Progenitor cell of endocrine pancreas (in vitro differentiated cells): ENCODE measurements at places on chromosomes 16 and 17. TPM values are rescaled to one million over a fixed set of nuclear protein-coding genes. Genes with fewer than 3 reads are reported as not detected.

- H3K4me1 ChIP-seq, result peaks cover 33% of the 10 kb centered on the region
- H3K27ac ChIP-seq, result no peak overlapping the region
- no peaks in the 10 kb centered on the region for H3K27me3 ChIP-seq
- peaks cover 1% of the 10 kb centered on the region for H3K36me3 ChIP-seq
- no peak for DNase-seq
- H3K4me3 ChIP-seq, result no peak overlapping the region
Measured at GRCh38 chr17:82878527-82878926, 38.7 kb upstream of the ZNF750 start.

Gene HSPB9
- total RNA-seq, result 0.16 TPM in 1 of 2 replicates, not detected in the other

- no peak for DNase-seq
- peaks cover 51% of the 10 kb centered on the region for H3K4me1 ChIP-seq
- no peak overlapping the region for H3K4me3 ChIP-seq
- no peaks in the 10 kb centered on the region for H3K36me3 ChIP-seq
- peak overlapping the region; percentile 29 for H3K27ac ChIP-seq
Measured at GRCh38 chr16:85524630-85525419, 88.3 kb upstream of the GSE1 start.

DNA sequence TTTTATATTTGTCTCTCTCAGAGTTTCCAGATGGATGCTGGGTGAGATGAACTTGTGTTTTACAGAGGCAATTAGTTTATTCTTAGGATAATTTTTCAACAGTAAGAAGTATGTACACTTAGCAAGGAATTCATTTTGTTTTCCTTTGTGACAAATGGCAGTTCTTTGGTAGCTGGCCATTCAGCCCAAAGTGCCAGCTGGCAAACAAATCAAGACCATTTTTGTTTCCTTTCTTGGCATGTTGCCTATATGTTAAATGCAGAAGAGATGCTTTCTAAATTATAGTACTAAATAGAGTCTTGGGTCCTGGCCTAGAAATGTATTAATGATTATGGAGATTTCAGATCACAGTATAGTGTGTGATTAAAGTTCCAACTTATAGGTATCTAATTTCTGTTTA lies 337.1 kb downstream of the CNTNAP4 start:
- no peak overlapping the region for H3K4me3 ChIP-seq
- no peak for DNase-seq
- H3K36me3 ChIP-seq, result no peaks in the 10 kb centered on the region
- no peak overlapping the region for H3K27ac ChIP-seq

DNA sequence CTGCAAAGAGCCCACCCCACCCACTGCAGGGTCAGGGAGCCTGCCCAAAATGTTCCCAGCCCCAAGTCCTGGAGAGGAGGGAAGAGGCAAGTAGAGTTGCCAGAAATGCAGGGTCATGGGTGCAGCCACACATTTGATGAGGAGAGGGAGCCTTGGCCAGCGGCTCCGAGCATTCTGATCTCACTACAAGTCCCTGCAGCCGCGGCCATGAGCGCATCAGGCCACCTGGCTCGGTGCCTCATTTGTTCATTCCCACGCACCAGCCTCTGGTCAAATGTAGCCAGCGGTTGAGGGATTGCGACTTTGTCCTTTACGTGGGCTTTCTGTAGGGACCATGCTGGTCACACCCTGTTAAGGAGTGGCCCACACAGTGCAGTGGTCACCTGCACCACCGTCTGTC lies 48.7 kb downstream of the PGS1 start:
- H3K27me3 ChIP-seq, result no peaks in the 10 kb centered on the region
- peaks cover 19% of the 10 kb centered on the region for H3K36me3 ChIP-seq
- no peak overlapping the region for H3K4me3 ChIP-seq
- H3K4me1 ChIP-seq, result peaks cover 5% of the 10 kb centered on the region
- DNase-seq, result no peak

Gene PLLP
- total RNA-seq, result 1.6 and 2.9 TPM in 2 replicates

GRCh38 chr16:20260215-20261009 lies 66.9 kb downstream of the GP2 start:
- no peak overlapping the region for H3K27ac ChIP-seq
- H3K27me3 ChIP-seq, result peaks cover 27% of the 10 kb centered on the region
- H3K4me3 ChIP-seq, result no peak overlapping the region
- DNase-seq, result no peak
- H3K36me3 ChIP-seq, result no peaks in the 10 kb centered on the region
- H3K4me1 ChIP-seq, result no peaks in the 10 kb centered on the region

DNA sequence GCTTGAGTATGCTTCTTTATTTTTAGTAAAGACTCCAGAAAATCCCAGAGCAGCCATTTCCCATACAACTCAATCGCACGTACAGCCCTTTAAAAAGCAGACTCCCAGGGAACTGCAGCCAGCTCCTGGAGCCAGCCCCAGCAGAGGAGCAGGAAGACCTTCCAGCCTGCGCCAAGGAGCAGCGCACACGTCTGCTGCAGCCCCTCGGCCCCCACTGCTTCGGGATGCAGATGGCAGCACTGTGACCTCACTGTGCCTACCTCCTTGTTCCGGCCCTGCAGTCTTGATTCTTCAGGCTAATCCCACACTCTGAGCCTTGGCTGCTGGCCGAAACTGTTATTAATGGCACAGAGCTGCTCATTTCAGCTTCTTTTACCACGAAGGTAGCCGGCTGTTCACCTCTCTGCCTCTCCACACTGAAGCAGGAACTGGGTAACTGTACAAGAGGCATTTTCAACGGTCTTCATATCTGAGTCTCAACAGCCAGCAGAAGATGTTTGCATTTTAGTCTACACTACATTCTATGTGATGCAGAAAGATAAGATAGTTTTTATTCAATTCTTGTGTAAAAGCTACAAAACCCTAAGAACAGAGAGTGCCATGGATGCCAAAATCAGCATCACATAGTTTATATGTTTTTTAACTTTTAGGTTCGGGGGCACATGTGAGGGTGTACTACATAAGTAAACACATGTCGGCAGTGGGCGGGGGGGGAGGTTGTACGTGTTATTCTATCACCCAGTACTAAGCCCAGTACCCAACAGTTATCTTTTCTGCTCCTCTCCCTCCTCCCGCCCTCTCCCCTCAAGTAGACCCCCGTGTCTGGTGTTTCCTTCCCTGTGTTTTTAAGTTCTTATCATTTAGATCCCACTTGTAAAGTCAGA lies 130.9 kb downstream of the ANKRD11 start:
- no peaks in the 10 kb centered on the region for H3K27me3 ChIP-seq
- peak overlapping the region; percentile 74 for H3K27ac ChIP-seq
- H3K36me3 ChIP-seq, result peaks cover 2% of the 10 kb centered on the region
- peaks cover 36% of the 10 kb centered on the region for H3K4me1 ChIP-seq
- no peak overlapping the region for H3K4me3 ChIP-seq

DNA sequence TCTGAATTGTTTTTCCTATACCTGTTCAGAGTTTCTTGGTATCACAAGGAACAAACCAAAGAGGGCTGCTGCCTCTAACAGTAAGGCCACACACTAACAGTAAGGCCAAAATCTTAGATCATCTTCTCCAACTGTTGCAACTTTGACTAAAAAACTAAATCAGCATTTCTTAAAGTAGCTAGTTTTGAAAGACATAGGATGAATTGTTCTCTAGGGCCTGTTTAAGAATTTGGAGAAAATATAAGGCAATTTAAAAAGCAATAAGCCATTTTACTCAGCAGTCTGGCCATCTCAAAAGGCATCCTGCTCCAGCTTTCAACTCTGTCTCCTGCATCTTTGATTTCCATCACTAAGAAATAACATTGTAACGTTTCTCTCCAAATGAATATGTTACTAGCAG lies 105.0 kb upstream of the MON1B start:
- H3K27ac ChIP-seq, result no peak overlapping the region
- H3K4me3 ChIP-seq, result no peak overlapping the region
- no peaks in the 10 kb centered on the region for H3K4me1 ChIP-seq
- H3K36me3 ChIP-seq, result no peaks in the 10 kb centered on the region

- H3K27ac ChIP-seq, result peak overlapping the region; percentile 82
- DNase-seq, result no peak
- H3K36me3 ChIP-seq, result no peaks in the 10 kb centered on the region
- H3K4me1 ChIP-seq, result peaks cover 17% of the 10 kb centered on the region
- H3K27me3 ChIP-seq, result no peaks in the 10 kb centered on the region
Measured at GRCh38 chr16:57619606-57620334, 8.7 kb upstream of the ADGRG1 start.

DNA sequence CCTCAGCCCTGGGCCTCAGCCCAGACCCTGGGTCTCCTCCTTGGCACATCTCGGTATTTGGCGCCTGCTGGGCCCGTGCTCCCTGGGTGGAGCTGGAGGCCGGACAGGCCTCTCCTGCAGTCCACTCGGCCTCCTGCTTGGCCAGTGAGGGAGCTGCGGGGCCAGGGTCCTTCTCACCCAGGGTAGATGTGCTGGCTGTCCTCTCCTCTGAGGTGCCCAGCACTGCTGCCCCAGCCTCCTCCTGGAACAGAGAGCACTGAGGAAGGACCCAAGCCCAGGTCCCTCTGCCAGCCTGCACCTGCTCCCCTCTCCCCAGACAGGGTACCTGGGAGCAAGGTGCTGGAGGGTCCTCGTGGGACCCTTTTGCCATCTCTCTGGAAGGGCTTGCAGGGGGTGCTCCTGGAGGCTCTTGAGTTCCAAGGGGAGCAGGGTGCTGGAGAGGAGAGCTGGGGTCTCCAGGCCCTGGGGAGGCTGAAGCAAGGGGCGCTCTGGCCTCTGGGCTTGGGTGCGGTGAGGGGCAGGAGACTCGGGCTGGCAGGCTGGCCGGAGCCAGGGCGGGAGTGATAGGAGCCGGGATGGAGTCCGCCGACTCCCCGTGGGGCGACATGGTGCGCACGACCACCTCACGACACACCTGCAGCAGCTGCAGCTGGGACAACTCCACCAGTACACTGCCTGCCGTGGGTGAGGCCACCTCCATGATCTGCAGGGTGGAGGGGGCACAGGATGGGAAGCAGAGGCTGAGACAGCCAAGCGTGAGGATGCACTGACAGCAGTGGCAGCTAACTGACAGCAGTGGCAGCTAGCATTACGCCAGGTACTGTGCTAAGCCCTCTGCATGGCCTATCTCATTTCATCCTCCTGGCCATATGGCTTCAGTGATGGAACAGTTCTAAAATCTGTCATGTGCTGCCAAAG lies 17.8 kb downstream of the TSPOAP1 start:
- no peaks in the 10 kb centered on the region for H3K4me1 ChIP-seq
- no peak overlapping the region for H3K27ac ChIP-seq
- DNase-seq, result peak; percentile 4
- H3K36me3 ChIP-seq, result no peaks in the 10 kb centered on the region
- no peak overlapping the region for H3K4me3 ChIP-seq

DNA sequence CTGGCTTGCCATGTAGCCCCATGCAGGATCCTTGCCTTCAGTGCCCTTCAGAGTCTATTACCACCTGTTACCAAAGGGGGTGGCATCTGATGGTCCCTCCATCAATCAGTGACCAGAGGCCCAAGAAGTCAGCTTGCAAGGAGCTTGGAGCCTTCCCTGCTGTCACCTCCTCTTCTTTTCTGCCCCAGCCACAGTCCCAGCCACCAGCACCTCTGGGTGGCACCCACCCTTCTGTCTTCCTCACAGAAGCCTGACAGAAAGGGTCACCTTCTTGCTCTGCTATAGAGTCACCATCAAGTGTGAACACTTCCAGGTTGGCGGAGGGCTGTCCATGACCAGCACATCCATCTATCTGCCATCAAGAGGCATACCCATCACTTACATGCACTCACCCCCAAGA lies 203.2 kb downstream of the SALL1 start:
- H3K27me3 ChIP-seq, result peaks cover 11% of the 10 kb centered on the region
- H3K27ac ChIP-seq, result no peak overlapping the region
- H3K4me3 ChIP-seq, result no peak overlapping the region

GRCh38 chr16:2209258-2210008 lies 1.2 kb downstream of the BRICD5 start:
- no peak for DNase-seq
- H3K27ac ChIP-seq, result no peak overlapping the region
- H3K27me3 ChIP-seq, result no peaks in the 10 kb centered on the region
- peaks cover 20% of the 10 kb centered on the region for H3K4me1 ChIP-seq

Gene VAT1L
- 0.67 and 1.1 TPM in 2 replicates for total RNA-seq

GRCh38 chr16:30896261-30896888 lies at the start of gene CTF1:
CTF1 (plus strand) TSS chr16:30896614; CDS start chr16:30896644, 30 bp downstream.
- peaks cover 2% of the 10 kb centered on the region for H3K36me3 ChIP-seq
- H3K27ac ChIP-seq, result peak within 1 kb of the TSS; percentile 99
- H3K4me3 ChIP-seq, result peak within 1 kb of the TSS; percentile 86

GRCh38 chr16:85927959-85928358 lies 29.0 kb downstream of the IRF8 start:
- no peak overlapping the region for H3K4me3 ChIP-seq
- peaks cover 28% of the 10 kb centered on the region for H3K27me3 ChIP-seq
- peaks cover 2% of the 10 kb centered on the region for H3K4me1 ChIP-seq
- no peaks in the 10 kb centered on the region for H3K36me3 ChIP-seq
- no peak for DNase-seq
- H3K27ac ChIP-seq, result no peak overlapping the region

Gene GALR2
- 1.0 and 1.1 TPM in 2 replicates for total RNA-seq

Gene CCL8
- total RNA-seq, result not detected in 2 replicates

GRCh38 chr16:68425498-68426346 lies 22.6 kb downstream of the SMPD3 start:
- H3K4me1 ChIP-seq, result peaks cover 6% of the 10 kb centered on the region
- no peak overlapping the region for H3K27ac ChIP-seq
- H3K27me3 ChIP-seq, result peaks cover 3% of the 10 kb centered on the region
- no peak for DNase-seq
- H3K4me3 ChIP-seq, result no peak overlapping the region
- H3K36me3 ChIP-seq, result no peaks in the 10 kb centered on the region

DNA sequence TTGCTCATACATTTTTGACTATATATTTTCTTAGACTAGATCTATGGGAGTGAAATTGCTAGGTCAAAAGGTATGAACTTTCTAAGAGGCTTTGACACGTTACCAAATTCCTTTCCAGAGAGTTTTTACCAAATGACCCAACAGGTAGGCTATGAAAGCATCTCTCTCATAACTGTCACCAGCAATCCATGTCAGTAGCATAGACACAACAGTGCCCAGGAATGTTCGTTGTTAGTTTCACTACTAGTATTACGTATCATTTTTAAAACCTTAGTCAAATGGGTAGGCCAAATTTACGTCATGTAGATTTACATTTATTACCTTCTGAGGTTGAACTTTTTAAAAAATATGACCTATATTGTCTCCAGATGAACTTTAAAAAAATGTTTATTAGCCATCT lies 66.8 kb downstream of the MARCHF10 start:
- H3K27me3 ChIP-seq, result peaks cover 7% of the 10 kb centered on the region
- DNase-seq, result no peak
- no peak overlapping the region for H3K4me3 ChIP-seq
- no peaks in the 10 kb centered on the region for H3K36me3 ChIP-seq
- H3K27ac ChIP-seq, result no peak overlapping the region
- H3K4me1 ChIP-seq, result no peaks in the 10 kb centered on the region

Gene HOXB1
- total RNA-seq, result 0.96 and 2.2 TPM in 2 replicates

Gene CIBAR2
- total RNA-seq, result 0.43 and 0.80 TPM in 2 replicates
